ENCODE measurements at places on chromosomes 1 and 21. TPM values are rescaled to one million over a fixed set of nuclear protein-coding genes. Genes with fewer than 3 reads are reported as not detected.

Gene FAM72C
- not detected for total RNA-seq

- no peak for DNase-seq
Measured at GRCh38 chr1:109503935-109504334, 5.6 kb downstream of the AMIGO1 start.

GRCh38 chr1:236868625-236869467 lies 73.8 kb downstream of the MTR start:
- no peak for DNase-seq

DNA sequence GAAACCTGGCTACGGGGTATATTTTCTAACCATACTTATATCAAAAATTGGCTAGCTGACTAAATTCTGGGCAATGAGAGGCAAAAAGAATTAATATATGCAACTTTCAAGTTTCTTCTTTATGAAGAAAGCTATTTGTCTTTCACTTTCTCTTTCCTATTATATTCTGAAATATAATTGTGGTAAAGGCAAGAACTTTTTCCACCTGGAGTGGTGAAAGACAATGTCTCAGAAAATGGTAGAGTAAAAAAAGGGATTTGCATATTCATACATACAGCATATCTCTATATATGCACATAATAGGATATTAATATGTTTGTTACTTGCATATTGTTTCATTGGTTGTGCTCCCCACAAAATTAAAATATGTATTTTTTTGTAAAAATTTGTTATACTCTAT lies 793.8 kb downstream of the PLA2G4A start:
- no peak for DNase-seq

DNA sequence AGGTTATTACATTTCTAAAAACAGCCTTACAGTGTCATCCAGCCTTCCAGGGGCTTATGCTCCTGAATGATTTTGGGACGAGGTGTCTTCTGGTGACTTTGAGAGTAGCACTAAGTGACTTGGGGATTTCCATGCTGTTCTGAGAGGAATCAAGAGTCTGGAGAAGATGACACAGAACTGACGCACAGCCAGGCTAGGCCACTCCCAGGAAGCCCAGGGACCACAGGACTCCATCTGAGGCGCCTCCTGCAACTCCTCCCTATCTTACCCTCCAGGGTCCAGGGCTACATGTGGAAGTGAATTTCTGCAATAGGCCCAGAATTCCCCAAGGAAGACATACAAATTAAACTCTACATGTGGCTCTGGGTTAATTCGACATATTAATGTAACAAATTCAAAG lies 92.5 kb downstream of the SLC25A24 start:
- no peak for DNase-seq

GRCh38 chr1:70403759-70404158 lies 7.3 kb upstream of the CTH start:
- DNase-seq = no peak

Measured in sciatic nerve (tissue), 2 donors.